ENCODE measurements at places on chromosomes 12 and 14.

GRCh38 chr12:120999191-121000120 is 16.8 kb downstream of the C12orf43 start:
- peaks cover 5% of the 10 kb centered on the region for H3K27me3 ChIP-seq
- peaks cover 32% of the 10 kb centered on the region for H3K36me3 ChIP-seq
- DNase-seq = no peak
- no peak overlapping the region for H3K4me3 ChIP-seq
- no peak overlapping the region for H3K27ac ChIP-seq

GRCh38 chr12:120573560-120573959 is 7.6 kb downstream of the POP5 start:
- H3K27me3 ChIP-seq = no peaks in the 10 kb centered on the region
- no peak for DNase-seq
- H3K36me3 ChIP-seq = peaks cover 98% of the 10 kb centered on the region
- H3K4me3 ChIP-seq = no peak overlapping the region
- H3K27ac ChIP-seq = no peak overlapping the region

GRCh38 chr12:2332947-2333346 is 280.2 kb downstream of the CACNA1C start:
- no peak for DNase-seq
- H3K27me3 ChIP-seq = no peaks in the 10 kb centered on the region
- no peak overlapping the region for H3K4me3 ChIP-seq
- H3K36me3 ChIP-seq = no peaks in the 10 kb centered on the region

GRCh38 chr14:58705066-58705465 is 67.3 kb downstream of the DACT1 start:
- no peaks in the 10 kb centered on the region for H3K27me3 ChIP-seq
- no peaks in the 10 kb centered on the region for H3K4me1 ChIP-seq
- no peak overlapping the region for H3K27ac ChIP-seq
- DNase-seq = no peak
- no peak overlapping the region for H3K4me3 ChIP-seq

GRCh38 chr14:70127186-70127585 is 61.6 kb downstream of the SLC8A3 start:
- no peaks in the 10 kb centered on the region for H3K36me3 ChIP-seq
- no peak overlapping the region for H3K4me3 ChIP-seq
- no peak for DNase-seq
- H3K27ac ChIP-seq = no peak overlapping the region
- H3K27me3 ChIP-seq = no peaks in the 10 kb centered on the region

All from suprapubic skin (tissue), 4 donors.